ENCODE measurements at places on chromosomes 4 and X.

DNA sequence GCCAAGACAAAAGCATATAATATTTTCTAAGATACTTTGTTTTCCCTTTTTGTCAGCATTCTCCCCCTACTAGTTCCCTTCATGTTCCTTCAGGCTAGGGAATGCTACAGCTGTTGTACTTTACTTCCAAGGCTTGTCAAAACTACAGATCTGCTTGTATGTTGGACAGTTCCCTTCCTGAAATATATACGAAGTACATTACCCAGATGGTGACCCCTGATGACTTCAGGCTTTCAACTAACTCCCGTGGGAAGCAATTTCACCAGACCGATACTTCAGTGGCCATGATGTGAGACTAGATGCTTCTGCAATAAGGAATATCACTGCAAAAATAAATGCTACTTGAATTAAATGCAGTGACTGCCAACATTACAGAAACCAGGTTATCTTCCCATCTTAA is 332.8 kb downstream of the SH2D1A start:
- DNase-seq = no peak

DNA sequence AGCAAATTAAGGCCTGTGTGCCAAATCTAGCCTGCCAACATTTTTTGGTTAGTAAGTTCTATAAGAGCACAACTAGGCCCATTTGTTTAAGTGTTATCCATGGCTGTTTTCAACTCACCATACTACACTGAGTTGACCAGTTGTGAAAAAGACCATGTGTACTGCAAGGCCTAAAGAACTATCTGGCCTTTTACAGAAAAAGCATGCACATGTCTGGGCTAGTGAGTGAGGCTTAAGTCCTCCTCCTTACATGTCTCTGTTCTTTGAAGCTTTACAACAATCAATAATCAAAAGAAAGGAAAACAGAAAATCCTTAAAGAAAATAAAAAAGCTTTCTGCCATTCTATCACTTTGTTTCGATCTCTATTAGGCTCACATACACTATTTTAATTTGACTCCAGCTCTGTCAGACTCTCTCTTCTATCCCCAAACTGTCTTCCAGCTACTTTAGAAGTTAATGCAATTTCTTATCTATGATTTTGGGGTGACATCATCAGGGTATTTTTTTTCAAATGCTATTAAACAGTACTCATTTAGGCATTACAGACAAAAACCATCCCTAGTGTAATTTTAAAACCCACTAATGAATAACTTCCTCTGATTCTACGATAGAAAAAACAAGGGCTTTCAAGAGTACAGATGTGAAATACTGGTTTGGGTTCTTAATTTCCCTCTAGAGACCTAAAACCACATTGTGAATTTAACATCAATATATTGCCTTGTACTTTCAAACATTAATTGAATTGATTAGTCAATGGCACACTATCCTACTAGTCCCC is 161.8 kb downstream of the MAB21L2 start:
- DNase-seq = no peak

DNA sequence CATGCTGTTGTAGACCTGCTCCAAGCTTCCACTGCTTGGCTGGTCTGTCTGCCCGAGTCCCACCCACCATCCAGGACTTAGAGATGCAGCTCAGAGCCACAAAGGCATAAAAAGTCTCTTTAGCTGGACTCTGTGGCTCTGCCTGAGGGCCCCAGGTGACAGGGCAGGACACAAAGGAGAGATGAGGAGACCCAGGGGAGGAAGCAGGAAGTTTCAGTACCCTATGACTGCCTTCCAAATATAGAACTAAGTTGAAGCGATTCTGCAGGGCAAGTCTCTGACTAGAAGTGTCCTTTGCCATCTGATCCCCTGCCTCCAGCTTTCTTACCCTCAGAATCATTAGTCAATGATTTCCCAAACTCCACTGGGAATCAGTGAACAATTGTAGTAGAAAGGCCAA is 11.2 kb upstream of the CXCR3 start:
- no peak for DNase-seq

GRCh38 chr4:113020966-113021365 is 28.5 kb upstream of the ANK2 start:
- peak; percentile 74 for DNase-seq

- no peak for DNase-seq
These were observed 548.1 kb downstream of the PACRGL start for GRCh38 chr4:21248331-21248730.

DNA sequence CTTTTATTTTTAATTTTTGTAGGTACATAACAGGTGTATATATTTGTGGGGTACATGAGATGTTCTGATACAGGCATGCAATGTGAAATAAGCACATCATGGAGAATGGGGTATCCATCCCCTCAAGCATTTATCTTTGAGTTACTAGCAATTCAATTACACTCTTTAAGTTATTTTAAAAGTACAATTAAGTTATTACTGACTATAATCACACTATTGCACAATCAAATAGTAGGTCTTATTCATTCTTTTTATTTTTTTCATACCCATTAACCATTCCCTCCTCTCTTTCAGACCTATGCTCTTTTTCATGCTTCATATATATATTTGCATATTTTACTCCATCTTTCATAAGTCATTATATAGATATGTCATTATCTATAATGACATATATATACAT is 93.3 kb downstream of the MAGEB5 start:
- no peak for DNase-seq

DNA sequence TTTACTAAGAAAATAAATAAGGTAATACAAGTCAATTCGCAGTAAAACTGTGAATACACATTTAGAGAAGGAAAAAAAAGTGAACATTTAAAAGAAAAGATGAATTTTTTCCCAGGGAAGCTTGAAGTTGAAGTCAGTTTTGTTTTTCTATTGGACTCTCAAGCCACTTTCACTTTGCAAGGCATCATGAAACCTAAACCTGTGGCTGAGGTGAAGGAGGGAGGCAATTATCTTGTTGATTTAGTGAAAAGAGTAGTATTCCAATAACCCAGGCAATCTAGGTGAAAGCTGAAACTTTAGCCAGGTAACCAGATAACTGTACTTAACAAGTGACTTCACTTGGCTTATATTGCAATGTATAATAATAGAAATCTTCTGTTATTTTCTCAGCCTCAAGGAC is 138.6 kb downstream of the HDX start:
- no peak for DNase-seq

GRCh38 chr4:72809208-72809607 is 240.2 kb upstream of the ADAMTS3 start:
- no peak for DNase-seq

GRCh38 chr4:54764476-54764875 is 106.7 kb downstream of the KIT start:
- no peak for DNase-seq

DNA sequence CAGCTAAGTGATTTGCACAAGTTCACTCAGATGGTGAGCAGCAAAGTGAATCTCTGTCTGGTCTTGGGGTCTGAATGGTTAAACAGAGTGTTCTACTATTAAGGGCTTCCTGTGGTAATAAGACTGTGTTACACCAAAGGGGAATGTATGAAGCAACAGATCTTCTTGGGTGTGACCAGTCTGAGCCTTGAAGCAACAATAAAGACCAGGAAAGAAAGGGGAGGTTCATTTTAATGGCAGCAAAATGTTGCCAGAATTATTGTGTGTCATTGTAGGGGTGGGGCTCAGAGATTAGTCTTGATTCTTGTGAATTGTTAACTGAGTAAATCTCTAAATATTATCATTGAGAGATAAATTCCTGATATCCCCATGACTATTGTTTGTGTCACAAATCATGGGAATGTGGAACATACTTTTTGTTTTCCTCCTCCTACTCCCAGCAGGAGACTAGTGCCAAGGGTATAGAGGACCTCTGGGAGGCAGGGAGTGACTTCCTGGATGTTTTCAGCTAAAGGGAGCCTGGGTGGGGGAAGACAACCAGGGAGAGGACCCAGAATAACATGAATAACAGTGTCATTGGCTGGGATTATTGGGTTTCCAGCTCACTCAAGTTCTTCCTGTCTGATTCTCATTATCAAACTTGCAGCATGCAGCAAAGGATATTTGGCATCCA is 141.4 kb upstream of the PAK3 start:
- no peak for DNase-seq

DNA sequence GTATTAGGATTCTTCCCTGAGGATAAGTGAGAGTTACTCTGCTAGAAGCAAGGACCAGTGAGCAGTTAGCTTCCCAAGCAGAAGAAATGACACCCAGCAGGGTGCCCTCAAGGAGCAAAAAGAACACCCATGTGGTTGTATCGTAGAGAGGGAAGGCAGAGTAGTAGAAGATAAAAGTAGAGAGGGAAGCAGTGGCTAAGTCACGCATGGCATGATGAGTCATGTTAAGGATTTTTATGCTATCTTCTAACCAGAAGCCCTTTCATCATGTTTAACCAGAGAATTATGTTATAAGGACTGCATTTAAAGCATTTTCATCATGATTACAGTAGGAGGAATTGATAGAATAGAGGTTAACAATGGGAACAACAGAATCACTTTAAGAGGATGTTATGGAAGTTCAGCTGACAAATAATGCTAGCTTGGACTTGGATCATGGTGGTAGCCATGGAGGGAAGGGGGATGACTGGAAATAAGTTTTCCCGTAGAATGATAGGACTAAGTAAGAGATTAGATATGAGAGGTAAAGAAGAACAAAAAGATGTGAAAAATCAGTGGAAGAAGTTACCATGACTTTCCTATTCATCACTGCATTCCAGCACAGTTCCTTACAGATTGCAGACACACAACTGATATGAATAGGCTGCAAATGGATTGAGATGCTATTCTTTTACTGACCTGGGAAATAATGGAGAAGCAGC is 383.5 kb upstream of the INTU start:
- peak; percentile 17 for DNase-seq

- peak; percentile 81 for DNase-seq
These were observed 161.4 kb downstream of the RAB28 start for GRCh38 chr4:13322681-13323101.

GRCh38 chr4:111454961-111455360 is 690.3 kb upstream of the FAM241A start:
- no peak for DNase-seq

DNA sequence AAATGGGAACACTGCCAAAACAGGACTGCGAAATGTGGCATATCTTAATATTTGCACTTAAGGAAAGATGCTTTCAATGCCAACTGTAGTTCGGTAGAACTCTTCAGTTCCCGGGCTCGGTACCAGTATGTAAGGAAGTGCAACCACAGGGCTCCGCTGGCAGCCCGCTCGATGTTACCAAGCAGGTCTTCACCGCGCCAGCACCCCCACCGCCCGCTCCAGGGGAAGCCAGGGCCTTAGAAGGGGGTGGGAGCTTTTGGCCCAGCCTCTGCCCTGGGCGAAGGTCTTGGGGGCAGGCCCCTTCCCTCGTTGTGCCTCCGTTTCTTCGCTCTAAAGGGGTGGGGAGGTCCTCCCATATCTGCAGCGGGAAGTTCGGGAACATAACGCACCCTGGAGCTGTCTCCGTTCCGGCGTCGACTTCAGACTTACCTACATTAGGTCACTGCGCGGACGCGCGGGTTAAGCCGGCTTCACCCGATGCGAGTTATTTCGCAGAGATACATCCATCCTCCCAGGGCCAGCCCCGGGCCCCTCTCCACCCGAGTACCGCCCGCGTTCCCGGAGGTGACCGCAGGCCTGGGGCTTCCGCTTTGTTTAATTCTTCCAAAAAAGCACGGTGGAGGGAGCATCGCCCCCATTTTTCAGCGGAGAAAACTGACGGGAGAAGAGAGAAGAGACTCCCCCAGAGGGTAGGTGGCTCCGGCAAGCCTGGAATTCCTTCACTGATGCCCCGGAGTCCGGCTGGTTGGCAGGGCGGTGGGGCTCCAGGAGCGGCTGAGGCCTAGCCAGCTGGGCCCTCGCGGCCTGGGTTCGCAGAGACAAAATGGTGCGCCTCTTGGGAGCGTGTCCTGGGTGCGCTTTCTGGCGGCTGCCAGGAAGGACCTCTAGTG is 1.0 kb upstream of the HMX1 start:
- DNase-seq = no peak

DNA sequence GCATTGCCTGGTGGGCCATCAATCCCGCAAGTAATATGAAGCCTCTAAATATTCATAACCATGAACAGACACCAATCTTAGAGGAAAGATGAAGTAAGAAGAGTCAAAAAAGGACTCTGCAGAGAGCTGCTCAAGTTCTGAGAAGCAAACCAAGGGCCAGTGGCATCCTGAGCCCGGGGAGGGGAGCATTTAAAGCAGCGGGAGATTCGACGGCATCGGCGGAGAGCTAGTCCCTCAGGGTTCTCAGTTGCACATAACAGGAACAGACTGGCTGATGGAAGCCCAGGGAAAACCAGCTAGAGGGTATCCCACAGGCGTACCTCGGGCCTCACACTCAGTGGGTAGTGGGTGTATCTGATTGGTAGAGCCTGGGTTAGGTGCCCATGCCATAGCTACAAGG is 4.9 kb upstream of the PNMA6E start:
- no peak for DNase-seq

GRCh38 chr4:86845593-86845992 is 3.6 kb downstream of the SLC10A6 start:
- no peak for DNase-seq

- peak; percentile 3 for DNase-seq
These were observed 33.8 kb downstream of the TXK start for GRCh38 chr4:48100256-48100655.

DNA sequence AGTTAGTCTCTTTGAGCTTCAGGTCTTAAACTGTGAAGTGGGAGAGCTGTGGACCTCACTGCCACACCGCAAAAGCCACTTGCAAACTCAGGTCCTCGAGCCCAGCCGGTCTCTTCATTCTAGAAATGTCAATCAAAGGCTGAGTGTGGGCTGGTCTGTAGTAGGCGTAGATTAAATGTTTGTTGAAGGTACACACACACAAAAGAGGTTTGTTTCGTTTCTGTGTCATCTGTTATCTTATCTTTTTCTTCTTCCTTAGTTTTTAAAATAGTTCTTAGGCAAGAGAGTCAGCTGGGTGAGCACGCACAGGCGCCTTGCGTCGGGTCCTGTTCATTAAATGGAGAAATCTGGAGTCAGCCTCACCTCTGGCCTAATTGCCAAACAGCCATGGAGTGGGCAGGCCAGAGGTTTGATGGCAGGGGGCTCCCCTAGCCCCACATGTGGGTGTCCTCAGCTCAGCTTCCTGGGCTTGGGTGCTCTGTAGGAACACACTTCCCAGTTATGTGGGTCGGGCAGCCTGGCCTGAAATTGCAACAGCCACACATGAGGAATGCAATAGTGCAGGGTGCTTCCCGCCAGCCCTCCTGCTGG is 836 bp upstream of the PSAPL1 start:
- no peak for DNase-seq

- peak; percentile 15 for DNase-seq
These were observed 20.6 kb downstream of the ZDHHC9 start for GRCh38 chrX:129823115-129823514.

GRCh38 chr4:75643651-75644050 is 13.3 kb upstream of the CDKL2 start:
- no peak for DNase-seq

DNA sequence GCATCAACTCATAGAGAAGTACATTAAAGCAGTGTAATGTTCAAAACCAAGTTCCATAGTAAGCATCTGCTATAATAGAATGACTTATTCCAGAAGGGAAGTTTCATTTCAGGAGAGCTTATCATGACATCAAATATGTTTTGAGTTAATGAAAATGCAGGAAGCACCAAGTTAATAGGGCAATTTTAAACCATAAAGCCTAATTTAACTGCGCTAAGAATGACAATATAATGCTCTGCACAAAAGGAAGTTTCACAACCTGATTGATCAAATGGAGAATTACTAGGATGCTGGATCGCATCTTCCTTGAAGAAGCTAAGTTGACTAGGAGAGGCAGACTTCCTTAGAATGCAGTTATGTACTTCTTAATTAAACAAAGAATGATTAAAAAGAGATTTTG is 416.9 kb upstream of the MAGEB2 start:
- DNase-seq = no peak
